ENCODE measurements at places on chromosomes 4 and X.
A peak's percentile ranks its signal among the peaks of the same experiment; 100 is the strongest.

DNA sequence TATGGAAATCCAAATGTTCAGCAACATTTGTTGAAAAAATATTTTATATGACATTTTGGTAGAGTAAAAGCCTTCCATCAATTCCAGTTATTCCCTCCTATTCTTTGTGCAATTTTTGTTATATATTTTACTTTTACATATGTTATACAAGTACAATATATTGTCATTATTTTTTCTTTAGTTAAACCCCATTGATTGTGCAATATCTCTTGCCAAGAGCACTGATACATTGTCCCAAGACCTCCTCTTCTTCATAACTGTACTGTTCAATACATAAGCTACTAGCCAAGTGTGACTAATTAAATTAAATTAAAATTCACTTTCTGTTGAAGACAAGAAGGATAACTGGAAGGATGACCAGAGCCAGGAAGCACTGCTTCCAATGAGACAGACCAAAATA, 527.5 kb downstream of the TMA16 start:
- DNase-seq = no peak

DNA sequence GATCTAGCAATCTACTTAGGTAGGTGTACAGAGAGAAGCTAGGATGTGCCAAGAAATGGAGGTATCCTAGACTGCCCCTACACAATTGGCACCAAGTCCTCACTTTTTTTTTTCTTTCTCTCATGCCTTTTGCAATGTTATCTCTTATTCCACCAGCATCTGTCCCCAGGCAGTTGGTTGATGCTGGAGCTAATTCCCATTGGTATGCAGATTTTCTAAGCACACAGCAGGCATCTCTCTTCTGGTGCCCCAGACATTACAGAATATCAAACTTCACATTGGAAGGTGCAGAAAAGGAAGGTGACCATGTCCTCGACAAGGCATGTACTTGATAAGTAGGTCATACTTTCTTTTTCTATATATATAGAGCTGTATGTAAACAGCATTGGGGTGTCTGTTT, 21.6 kb downstream of the LUZP4 start:
- no peak for DNase-seq

GRCh38 chrX:19496711-19497110, 18.6 kb downstream of the MAP3K15 start:
- DNase-seq = no peak

GRCh38 chr4:85607624-85608023, 132.7 kb downstream of the ARHGAP24 start:
- DNase-seq = no peak

DNA sequence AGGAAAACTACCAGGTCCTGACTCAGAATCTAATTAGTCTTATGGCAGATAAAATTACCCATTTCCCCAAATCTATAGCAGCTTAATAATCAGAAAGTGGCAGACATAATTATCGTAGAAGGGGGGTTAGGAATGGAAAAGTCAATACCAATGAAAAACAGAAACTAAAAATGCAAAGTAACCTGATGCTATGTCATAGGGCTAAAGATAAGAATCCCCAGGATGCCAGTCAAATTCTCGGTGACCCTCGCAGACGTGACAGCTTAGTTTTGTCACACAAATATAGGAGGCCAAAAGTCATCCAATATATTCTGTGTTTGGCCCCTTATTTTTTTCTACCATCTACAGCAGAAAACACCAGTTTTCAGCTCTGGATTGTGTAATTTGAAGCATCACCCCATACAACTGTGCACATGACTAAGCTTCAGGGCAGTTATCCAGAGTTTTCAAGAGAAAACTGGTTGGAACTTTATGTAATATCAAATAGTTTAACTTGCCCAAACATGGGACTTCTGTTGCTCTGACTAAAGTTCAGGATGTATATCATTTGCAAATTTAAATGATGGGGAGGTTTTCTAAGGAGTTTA, 30.9 kb downstream of the RASSF6 start:
- DNase-seq = no peak

GRCh38 chr4:184815046-184815877, 10.5 kb downstream of the ACSL1 start:
- DNase-seq = peak; percentile 35

GRCh38 chr4:48954314-48954713, 31.8 kb upstream of the CWH43 start:
- no peak for DNase-seq

GRCh38 chrX:48761674-48762471, at the start of gene GLOD5:
GLOD5 (plus strand) TSS chrX:48761747; CDS start chrX:48761791, 44 bp downstream.
- no peak for DNase-seq

- no peak for DNase-seq
These were observed 87.1 kb downstream of the TMEM131L start for GRCh38 chr4:153553155-153553818.
